ENCODE measurements at places on chromosomes 2 and 18.

DNA sequence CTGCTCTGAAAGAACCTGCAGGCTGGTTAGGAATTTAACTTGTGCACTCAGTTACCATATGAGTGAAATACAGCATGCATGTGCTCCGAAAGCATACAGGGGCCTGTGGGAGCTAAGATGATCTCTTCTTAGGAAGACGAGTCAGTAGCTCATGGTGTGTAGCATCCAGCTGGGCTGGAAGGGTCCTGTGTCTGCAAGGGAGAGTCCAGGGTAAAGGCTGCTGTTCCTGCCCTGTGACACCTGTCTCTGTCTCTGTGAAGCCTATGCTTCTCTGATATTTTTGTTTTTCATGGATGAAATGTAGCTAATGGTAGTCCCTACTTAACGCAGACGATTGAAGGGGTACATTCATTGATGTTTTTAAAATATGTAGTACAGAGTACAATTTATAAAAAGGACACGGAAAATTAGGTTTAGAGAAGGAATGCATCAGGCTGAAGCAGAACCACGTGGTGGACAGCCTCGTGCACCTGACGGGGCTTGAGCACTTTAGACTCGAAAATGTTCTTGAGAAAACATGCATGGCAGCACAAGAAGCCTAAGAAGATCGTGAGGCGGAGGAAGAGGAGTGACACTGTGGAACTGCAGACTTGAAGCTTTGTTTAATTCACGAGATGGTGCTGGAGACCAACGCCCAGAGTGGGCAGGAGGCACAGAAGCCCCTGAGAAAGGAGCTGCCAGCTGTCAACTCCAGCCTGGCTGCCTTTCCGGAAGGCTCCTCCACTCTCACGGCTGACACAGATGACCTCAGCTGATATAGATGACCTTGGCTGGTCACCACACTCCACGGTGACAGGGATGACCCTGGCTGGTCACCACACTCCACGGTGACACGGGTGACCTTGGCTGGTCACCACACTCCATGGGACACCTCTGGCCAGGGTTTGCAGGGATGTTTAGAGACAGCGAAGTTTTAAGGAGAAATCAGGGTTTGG is 110.6 kb downstream of the TMEM18 start:
- no peak for DNase-seq

DNA sequence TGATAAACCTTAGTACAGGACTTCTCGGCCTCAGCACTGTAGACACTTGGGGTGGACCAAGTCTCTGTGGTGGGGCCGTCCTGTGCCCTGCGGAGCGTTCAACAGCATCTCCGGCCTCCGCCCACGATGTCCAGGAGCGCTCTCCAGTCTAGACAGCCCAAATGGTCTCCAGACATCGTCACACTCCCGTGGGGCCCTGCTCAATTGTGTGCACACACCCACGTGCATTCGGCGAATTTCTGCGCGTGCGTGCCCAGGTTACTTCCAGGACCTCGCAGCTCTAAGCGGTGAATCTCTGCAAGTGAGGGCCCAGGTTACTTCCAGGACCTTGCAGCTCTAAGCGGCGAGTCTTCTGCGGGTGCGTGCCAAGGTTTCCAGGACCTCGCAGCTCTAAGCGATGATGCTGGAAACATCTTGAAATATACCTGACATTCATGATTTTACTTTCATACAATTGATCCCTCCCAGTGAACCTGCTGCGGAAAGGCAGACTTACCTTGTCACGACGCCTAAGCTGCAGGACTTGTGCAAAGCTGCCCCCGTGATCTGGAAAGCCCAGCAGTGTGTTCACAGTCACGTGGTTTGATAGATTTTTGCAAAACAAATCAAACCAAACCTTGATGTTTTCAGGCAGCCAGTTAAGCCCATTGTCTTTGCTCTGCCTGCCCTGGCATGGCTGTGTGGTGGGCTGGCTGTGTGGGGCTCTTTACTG is 16.1 kb upstream of the OTOS start:
- DNase-seq: no peak

GRCh38 chr2:98900721-98901120 is 35.3 kb downstream of the CRACDL start:
- no peak for DNase-seq

- DNase-seq: no peak
Observed at GRCh38 chr2:157996799-157997198, 104.9 kb upstream of the UPP2 start.

GRCh38 chr18:50465211-50466153 is 90.6 kb downstream of the SKA1 start:
- DNase-seq: no peak

DNA sequence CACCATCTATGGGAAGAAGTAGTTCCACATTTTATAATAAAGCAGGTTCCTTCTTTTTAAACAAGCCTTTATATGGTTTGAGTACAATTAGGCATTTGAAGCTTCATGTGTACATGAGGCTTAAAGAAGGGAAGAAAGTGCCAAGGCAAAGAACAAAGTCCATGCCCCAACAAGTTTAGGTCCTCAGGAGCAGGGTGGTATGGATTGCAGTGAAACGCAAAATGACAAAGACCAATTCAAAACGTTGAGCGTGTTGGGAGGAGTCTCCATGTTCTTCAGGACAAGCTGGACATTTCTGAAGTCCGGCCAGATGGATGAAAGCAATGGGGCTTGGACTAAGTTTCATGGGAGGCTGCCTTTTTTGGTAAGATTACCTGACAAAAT is 78.8 kb upstream of the FZD5 start:
- no peak for DNase-seq

- peak; percentile 51 for DNase-seq
Observed at GRCh38 chr2:1817256-1818051, 73.1 kb upstream of the PXDN start.

DNA sequence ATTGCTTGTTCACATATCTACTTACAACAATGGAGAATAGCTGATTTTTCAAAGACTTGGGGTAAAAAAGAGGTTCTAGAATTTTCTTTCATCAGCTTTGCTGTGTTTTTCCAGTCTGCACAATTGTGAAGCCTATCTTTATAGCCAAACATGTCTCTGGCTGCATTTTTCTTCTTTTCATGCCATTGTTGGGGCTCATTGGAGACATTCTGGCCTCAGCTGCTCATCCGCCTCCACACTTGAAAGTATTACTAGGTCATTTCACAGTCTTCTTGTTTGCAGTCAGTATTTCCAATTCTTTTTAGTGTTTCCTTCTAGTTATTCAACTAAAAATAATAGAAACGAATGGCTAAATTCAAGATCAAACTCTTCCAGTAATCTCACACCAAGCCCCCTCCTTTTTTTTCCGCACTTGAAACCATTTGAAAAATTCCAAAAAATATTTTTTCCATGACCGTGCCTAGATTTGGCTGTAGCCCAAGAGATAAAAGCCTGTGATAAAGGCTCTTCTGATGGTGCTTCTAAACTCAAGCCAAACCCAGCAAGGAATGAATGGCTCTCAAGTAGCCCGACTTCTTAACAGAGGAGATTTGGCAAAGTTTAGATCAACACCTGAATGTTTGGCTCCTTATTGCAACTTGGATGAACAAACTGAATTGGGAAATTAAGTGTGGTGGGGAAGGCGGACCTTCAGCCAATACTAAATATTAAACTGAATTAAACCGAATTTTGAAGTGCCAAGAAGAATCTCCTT is 103.4 kb downstream of the NRP2 start:
- no peak for DNase-seq

DNA sequence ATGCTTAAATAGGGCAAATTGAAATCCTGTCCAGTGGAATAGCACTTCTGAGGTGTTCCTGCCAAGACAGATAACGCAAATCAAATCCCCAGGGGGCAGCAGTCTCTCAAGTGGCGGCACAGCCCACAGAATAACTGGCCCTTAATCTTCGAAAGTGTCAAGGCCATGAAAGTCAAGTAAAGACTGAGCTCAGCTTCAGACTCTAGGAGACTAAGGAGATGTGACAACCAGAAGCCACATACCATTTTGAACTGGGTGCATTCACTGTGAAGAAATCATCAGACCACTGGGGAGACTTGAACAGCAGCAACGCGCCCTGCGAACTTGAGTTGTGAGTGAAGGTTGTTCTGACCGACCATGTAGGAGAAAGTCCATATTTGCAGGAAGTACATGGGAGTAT is 66.0 kb upstream of the ASAP2 start:
- no peak for DNase-seq

GRCh38 chr2:26769089-26769761 is 5.1 kb downstream of the SLC35F6 start:
- no peak for DNase-seq

- DNase-seq: no peak
Observed at GRCh38 chr18:13261661-13262357, 43.2 kb downstream of the LDLRAD4 start.

DNA sequence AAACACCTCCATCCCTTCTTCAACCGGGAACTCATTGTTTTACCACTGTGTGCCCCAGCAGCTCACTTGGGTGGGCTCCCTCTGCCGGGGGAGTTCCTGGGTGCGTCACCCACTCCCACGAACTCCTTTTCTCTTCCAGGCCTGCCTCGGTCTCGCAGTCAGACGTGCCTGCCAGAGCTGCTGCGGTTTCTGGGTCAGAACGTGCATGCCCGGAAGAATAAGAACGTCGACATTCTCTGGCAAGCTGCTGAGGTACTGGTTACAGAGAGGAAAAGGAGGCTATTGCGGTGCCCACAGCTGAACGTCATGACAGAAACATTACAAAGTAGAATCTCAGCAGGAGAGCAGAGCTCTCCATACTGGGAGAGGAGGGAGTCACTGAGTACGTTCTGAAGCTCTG is 35.6 kb downstream of the COA5 start:
- no peak for DNase-seq

DNA sequence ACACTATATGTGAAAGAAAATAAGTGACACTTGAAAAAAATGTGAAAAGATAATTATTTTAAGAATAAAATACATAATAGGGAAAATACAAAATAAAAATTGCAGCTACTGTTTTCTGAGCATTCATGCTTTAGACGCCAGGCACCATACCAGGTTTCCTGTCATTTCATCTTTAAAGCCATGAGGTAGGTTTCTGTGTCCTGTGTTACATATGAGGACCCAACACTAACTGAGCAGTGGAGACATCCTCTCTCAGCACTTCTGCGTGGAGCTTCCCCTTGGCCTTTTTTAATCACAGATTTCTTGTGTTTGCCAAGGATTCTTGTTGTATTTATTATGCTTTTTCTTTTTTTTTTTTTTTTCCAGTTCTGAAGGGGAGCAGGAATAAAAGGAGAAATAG is 117.3 kb downstream of the FAM117B start:
- DNase-seq: no peak

- DNase-seq: no peak
Observed at GRCh38 chr18:49999128-49999527, 185.8 kb upstream of the ACAA2 start.

DNA sequence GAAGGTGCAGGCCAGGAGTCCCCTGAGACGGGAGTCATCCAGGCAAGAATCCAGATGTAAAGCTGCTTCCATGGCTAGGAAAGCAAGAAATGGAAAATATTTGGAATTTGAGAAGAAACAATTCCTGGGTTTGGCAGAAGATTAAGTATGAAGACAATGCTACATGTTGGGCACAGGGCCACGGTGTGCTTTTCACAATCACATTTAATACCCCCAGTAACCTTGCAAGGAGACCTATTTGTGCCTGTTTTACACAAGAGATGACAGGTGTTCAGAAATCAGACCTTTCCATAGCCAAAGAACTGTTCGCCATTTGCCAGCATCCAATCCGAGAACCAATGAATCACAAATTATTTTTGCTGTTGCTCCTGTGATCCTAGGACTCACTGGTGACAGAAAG is 50.5 kb downstream of the KCTD1 start:
- DNase-seq: no peak

- DNase-seq: no peak
Observed at GRCh38 chr2:150167711-150168110, 319.8 kb downstream of the RND3 start.

GRCh38 chr18:35282353-35282752 is 7.7 kb downstream of the ZSCAN30 start:
- no peak for DNase-seq

GRCh38 chr2:176508984-176509740 is 239.9 kb downstream of the MTX2 start:
- no peak for DNase-seq

DNA sequence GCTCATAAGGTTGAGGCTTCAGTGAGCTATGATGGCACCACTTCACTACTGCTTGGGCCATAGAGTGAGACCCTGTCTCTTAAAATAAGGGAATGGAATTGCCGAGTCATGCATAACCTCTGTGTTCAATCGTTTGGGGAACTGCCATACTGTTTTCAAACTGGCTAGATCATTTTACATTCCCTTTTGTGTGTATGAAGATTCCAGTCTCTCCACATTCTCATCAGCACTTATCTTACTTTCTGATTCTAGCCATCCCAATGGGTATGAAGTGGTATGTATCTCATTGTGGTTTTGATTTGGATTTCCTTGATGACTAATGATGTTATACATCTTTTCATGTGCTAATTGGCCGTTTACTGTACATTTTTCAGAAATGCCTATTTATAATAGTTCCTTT is 23.7 kb downstream of the MARCHF7 start:
- DNase-seq: no peak
